ENCODE measurements at places on chromosomes 4 and X.

GRCh38 chr4:89298788-89299152 is 8.8 kb downstream of the GPRIN3 start:
- DNase-seq, result no peak

DNA sequence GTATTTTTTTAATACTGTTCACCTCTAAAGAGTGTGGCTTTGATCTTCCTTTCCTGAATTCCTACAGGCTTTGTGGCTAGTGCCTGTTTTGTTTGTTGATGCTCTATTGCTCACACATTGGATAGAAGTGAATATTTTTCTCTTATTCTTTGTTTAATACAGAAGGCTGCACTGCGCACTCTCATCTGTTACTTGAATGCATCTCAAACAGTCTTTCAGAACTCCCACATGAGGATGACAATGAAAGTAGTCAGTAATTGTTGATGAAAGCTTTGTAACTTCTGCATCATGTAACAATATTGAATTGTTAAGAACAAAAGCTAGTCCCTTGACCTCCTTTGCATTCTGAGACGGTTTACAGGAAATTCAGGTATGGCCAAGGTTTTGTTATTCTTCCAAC is 29.1 kb upstream of the GALNT7 start:
- no peak for DNase-seq

- no peak for DNase-seq
Observed at GRCh38 chrX:113594123-113594841, 753.7 kb upstream of the AMOT start.

DNA sequence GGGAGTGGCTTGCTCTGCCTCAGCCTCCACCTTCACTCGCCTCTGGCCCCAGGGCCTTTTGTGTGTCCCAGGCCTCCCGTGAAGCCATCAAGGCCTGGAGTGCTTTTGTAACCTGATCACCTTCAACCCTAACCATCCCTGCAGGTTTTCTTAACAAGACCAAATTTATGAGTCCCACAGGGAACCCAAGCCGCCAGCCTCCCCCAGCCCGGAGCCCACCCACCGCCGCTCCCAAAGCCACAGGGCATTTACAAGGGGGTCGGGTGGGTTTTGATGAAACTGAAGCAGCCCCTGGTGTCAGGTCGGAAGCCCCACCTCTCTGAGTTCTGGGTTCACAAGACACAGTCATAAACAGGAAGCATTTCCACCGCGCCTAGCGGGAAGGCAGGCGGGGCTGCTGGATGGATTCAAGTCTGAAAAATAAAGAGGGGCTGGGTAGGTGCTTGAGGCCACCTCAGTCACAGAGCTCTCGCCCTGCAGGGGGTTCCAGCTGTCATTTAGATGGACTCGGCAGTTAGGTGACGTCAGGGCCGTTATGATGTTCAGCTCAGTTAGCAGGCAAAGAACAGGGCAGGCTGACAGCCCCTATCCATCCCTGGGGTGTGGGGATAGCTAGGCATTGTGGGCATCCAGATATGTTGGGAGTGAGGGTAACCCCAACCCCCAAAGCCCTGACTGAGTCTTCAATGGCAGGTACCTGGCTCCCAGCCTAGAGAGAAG is 128.5 kb downstream of the BCOR start:
- no peak for DNase-seq

DNA sequence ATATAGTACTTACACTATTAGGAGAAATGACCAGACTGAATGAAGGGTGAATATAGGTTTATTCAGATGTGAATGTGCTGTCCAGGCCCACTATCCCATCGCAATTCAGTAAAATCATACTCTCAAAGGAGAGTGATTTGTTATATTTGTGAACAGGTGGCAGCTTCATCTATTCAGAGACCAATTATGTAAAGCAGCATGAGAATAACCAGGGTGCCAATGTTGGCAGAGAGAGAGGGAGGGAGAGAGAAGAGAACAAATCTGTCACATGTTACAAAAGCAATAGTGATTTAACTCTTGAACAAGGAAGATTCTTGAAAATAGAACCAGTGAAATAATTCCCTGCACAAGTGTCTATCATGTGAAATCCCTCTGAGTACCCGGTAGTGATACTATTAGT is 38.9 kb upstream of the TLL1 start:
- DNase-seq, result no peak

DNA sequence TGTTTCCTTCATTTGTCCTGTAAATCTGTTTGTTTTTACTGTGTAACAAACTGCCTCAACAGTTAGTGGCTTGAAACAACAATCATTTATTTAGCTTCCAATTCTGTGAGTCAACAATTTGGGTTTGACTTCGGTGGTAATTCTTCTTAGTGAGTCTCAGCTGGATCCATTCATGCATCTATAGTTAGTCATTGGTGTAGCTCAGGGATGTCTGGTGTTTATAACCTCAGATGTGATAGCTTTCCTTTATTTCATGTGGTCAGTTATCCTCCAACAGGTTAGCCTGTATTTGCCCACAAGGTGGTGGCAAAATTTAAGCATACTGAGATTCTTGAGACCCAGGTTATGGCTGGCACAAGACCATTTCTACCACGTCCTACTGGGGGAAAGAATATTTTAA is 1267.2 kb downstream of the RAPGEF2 start:
- DNase-seq, result no peak

- DNase-seq, result no peak
Observed at GRCh38 chrX:16484338-16484737, 165.6 kb upstream of the S100G start.

- DNase-seq, result no peak
Observed at GRCh38 chrX:25096522-25097045, 80.8 kb upstream of the ARX start.

- no peak for DNase-seq
Observed at GRCh38 chr4:83728191-83728590, 192.3 kb downstream of the GPAT3 start.

GRCh38 chr4:71785959-71786358 is 2.1 kb upstream of the GC start:
- no peak for DNase-seq

DNA sequence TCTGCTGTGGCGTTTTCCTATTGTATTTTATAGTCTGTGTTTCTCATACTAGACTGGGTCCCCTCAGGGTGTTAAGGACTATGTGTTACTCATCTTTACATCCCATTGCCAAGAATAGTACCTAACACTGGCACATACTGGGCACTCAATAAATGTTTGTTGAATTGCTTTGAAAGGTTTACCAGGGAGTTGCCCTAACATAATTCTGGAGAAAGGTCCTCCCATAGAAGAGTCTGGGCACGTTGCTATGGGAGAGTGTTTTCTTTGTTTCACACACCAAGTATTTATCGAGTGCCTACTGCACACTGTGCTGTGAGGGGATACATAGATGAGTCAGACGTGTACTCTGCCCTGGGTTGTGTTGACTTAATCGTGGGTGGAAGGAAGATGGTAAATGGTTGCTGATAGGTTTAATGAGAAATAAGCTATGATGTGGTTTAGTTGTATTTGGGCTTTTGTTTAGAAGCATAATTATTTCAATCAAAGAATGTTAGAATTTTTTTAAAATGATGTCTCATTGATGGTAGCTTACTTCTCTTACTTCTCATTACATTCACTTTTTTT is 42.9 kb downstream of the AFF1 start:
- DNase-seq, result peak; percentile 53

Data from hematopoietic multipotent progenitor cell treated with erythropoietin and hydrocortisone succinate and interleukin-3 and kit ligand, for 8 days (in vitro differentiated cells).